ENCODE measurements at places on chromosomes 4 and X.
A peak's percentile ranks its signal among the peaks of the same experiment; 100 is the strongest.

GRCh38 chrX:54934890-54935289, 14.3 kb downstream of the TRO start:
- no peak for DNase-seq

GRCh38 chr4:98739751-98740150, 81.3 kb upstream of the TSPAN5 start:
- no peak for DNase-seq

- DNase-seq, result no peak
Observed at GRCh38 chrX:47649271-47649670, 1.1 kb downstream of the ELK1 start.

GRCh38 chrX:130039847-130040246, 57.4 kb downstream of the BCORL1 start:
- no peak for DNase-seq

DNA sequence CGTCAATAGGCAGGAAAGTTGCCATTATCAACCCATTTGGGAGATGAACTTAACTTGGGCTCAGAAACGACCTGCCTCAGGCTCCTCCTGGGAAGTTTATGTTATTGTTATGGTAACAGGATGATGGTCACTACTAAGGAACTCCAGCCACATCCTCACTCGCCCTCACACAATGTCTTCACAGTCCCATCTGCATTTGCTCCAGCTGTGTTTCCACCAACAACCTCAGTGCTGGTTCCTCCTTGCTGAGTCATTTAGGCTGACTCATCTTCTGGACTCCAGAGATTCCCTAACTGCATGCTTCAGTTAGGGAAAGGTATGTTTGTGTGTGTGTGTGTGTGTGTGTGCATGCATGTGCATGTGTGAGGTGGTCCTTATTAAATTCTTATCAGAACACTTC, 293.4 kb upstream of the BOD1L1 start:
- DNase-seq, result peak; percentile 67

Data from right hindlimb (tissue), 1 donor.